ENCODE measurements at places on chromosomes 13 and 19.

GRCh38 chr13:62919491-62919890 is 1503.8 kb upstream of the PCDH20 start:
- no peak for DNase-seq

GRCh38 chr19:18670312-18670711 is 13.2 kb upstream of the CRTC1 start:
- DNase-seq, result no peak

GRCh38 chr13:26221721-26222519 is at the start of gene RNF6:
Gene RNF6, minus strand, starts transcription at chr13:26222314. Its CDS starts 2,665 bp downstream, at chr13:26219649.
- peak; percentile 98 for DNase-seq

DNA sequence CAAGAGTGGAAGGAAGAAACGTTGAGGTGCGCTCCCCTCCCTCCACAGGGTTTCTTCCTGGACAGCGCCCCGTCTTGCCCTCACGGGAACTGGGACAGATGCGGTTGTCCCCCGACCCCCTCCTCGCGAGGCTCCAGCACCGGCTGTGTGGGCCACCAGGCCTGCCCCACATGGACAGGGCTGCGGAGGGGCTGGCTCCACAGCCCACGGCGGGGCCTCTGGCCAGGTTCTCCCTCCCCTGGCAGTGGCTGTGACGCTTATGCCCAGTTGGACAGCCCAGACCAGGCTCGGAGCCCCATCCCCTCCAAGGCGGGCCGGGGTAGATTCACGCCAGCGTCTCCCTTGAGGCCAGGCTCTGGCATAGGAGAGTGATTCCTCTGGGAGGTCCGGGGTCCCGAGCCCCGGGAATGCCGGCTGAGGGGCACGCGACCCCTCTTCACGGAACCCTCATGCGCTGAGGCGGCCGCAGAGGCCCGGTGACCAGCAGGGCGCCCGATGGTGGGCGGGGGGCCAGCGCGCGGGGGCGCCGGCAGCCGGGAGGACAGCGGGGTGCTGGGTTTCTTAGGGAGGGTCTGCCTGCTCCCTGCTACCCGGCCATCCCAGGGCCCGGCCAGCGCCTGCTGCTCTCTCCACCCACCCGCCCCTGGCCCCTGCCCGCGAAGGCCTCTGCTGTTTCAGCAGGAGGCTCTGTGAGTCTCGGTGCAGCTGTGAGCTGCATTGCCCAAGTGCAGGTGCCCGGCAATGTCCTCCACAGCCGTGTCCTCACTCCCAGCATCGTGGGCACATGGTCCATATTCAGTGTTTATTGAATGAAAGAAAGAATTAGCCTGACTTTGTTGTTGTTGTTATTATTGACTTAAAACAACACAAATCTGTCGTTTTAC is 20.3 kb upstream of the GAS6 start:
- DNase-seq, result no peak

GRCh38 chr13:73820688-73821087 is 313.5 kb downstream of the KLF12 start:
- no peak for DNase-seq

DNA sequence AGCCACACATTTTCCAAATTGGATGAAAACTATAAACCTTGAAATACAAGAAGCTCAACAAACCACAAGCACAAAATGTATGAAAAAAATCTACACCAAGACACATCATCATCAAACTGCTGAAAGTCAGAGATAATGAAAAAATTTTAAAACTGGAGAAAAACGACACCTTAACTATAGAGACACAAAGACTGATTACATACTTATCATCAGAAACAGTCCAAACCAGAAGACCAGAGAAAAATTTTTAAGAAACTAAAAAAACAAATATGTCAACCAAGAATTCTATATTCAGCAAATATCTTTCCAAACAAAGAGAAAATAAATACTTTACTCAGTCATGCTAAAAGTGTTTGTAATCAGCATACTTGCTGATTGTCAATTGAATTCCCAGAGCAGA is 8.5 kb upstream of the ZNF823 start:
- no peak for DNase-seq

- DNase-seq, result no peak
These were observed 136.1 kb upstream of the SPACA7 start for GRCh38 chr13:112240076-112240475.

Data from AG04450 (cell line).